Activated naive CD4-positive, alpha-beta T cell treated with anti-CD3 and anti-CD28 coated beads for 36 hours (primary cell): ENCODE measurements at places on chromosomes 12 and 14.

GRCh38 chr12:132611620-132612019 is 1.2 kb upstream of the LRCOL1 start:
- DNase-seq = no peak

DNA sequence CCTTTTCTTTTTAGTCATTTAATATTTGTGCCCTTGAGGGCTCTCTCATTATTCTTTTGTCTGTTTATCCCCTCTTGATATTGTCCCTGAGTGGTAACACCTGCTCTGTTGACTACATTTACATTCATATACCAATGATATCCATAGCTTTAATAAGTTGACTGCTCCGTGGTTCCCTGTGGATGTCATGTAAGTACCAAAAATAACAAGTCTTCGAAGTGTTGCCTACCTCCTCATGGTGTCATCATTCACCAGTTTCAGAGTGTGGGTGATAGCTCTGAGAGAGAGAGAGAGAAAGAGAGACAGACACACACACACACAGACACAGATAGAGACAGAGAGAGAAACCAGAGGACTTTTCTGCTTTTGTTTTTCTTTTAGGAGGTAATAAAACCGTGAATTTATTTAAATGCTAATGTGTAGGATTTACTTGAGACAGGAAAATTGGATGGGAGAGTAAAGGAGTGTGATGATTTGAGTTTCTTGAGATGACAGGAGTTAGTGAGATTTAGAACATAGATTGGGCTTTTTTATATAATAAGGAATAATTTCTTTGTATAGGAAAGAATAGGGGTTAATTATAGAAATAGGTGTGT is 52.2 kb downstream of the PAPOLA start:
- DNase-seq = no peak

GRCh38 chr14:60655119-60655897 is 6.0 kb upstream of the SIX1 start:
- DNase-seq = no peak

DNA sequence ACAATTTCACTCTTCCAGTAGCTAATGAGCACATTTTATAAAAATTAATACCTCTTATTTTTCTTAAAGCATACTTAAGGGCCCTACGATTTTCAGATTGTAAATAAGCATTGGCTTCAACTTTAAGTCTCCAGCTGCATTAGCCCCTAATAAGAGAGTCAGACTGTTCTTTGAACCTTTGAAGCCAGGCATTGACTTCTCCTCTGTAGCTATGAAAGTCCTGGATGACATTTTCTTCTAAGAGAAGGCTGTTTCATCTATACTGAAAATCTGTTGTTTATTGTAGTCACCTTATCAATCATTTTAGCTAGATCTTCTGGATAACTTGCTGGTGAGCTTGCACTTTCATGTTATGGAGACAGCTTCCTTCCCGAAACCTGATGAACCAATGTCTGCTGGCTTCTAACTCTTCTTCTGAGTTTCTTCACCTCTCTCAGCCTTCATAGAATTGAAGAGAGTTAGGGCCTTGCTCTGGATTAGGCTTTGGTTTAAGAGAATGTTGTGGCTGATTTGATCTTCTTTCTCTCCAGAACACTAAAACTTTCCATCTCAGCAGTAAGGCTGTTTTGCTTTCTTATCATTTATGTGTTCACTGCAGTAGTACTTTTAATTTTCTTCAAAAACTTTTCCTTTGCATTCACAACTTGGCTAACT is 377.1 kb upstream of the RGS6 start:
- DNase-seq = peak; percentile 40

- DNase-seq = no peak
These were observed 40.5 kb upstream of the TBC1D15 start for GRCh38 chr12:71799106-71799505.

- no peak for DNase-seq
These were observed 18.6 kb upstream of the KLRB1 start for GRCh38 chr12:9626291-9626690.

- DNase-seq = no peak
These were observed 269.0 kb upstream of the GARIN2 start for GRCh38 chr14:66920196-66920595.

DNA sequence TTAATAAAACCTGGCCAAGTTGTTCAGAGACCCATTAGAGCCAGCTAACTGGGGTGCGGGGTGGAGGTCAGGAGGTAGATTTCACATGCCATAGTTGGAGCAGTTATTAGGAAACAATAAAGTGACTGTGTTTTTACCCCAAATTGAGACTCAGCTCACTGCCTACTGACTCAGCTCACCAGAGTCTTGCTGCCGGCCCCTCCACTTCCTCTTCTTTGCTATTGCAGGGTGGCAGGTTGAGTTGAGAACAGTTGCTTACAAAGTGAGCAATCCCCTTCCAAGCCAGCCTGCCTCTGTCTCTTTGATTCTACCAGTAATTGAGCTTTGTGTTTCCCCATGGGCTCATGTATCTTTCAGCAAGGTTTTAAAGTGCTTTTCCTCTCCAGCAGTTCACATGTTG is 12.9 kb downstream of the ST8SIA1 start:
- DNase-seq = peak; percentile 62
